ENCODE measurements at places on chromosomes 3 and 15.

DNA sequence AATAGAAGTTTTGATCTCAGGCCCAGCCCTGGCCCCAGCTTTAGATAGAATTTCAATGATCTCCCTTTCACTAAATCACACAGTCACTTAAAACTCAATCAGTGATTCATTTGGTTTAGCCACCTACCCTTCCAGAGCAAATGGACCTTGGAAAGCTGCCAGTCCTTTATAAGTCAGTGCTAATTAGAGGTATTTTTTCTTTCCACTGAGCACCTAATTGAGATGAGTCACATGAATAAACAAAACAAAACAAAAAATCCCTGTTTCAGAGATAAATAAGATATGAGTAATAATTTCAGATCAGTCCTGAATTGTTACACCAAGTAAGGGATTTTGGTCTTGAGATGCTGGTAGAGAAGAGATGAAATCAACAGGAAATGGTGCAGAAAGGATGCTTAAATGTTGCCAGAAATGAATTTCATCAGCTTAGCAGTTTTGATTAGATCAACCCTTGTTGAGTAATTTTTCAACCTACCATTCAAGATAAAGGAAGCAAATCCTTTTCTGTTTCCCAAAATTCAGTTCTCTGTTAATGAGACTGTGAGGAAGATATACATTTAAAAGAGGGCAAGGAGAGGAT, 352.0 kb upstream of the COL8A1 start:
- no peak for DNase-seq

DNA sequence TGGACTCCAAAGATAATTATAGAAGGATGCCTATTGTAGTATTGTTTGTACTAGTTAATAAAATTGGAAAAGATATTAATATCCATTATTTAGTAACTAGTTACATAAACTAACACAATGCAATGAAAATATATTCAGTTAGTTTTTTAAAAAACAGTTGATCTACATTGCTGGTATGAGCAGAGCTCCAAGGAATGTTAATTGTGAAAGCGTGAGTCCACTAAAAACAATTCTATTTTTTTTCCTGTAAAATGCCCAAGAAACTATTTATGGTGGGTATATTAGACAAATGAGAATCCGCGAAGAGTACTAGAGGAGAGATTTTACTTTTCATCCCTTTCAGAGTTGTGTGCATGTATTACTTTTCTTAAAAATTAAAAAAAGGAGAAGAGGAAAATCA, 104.3 kb downstream of the MCTP2 start:
- no peak for DNase-seq

- no peak for DNase-seq
Measured at GRCh38 chr3:52481819-52482521, 13.2 kb upstream of the STAB1 start.

GRCh38 chr3:14434126-14434497, 31.7 kb downstream of the SLC6A6 start:
- DNase-seq: no peak

DNA sequence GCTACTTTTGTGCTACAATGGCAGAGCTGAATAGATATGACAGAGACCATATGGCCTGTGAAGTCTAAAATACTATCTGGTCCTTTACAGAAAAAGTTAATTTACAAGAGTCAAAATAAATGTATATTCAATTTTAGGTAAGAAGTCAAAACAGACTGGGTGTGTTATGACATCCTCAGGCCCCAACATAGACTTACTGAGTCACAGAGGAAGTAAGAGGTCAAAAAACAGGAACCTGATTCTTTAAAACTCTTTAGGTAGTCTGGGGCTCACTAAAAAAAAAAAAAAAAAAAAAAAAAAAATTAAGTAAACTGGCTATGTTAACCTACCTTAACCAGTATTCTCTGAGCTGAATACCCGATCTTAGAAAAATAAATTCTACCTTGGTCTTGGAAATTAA, 13.1 kb downstream of the DNAAF4 start:
- no peak for DNase-seq

DNA sequence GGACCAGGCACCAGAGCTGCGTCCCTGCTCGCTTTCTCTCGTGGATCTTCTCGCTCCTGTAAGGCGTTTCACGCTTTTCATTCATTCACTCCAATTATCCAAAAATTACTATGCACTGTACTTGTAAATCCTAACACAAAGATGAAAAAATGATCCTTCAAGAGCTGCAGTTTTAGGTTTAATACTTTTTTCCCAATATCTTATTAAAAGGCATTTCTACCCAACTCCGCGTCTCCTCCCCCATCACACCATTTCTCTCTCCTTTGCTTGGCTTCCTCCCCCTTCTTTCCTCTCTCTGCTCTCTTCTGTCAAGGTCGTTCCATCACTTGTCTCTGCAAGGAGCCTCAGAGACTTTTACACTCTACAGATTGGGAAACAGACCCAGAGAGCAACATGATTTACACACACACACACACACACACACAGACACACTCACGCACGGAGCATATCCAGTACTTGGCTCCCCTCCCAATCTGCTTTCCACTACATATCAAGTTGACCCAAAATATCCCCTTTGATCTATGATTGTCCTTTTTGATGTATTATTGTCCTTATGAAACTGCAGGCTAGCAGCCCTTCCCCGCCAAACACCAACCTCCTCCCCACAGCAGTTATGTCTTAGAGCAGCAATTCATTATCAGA, 479 bp upstream of the CLDN1 start:
- DNase-seq: no peak

GRCh38 chr3:52873433-52874159, 23.8 kb downstream of the STIMATE start:
- no peak for DNase-seq

DNA sequence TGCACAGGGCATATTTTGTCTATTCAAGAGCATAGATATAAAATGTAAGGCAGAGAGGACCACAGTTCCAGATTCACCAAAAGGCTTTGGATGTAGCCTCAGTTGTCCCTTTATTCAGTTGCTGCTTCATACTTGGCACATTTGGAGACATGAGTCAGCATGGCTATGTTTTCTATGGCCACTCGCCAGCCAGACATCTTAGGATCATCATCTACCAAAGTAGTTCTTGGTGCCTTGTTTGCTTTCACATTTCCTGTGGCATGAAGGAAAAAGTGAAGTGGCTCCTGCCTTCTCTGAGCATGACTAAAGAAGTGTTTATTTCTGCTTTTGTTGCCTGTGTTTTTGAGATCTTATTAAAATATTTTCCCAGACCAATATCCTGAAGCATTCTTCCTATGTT, 7.2 kb downstream of the SUSD5 start:
- no peak for DNase-seq

DNA sequence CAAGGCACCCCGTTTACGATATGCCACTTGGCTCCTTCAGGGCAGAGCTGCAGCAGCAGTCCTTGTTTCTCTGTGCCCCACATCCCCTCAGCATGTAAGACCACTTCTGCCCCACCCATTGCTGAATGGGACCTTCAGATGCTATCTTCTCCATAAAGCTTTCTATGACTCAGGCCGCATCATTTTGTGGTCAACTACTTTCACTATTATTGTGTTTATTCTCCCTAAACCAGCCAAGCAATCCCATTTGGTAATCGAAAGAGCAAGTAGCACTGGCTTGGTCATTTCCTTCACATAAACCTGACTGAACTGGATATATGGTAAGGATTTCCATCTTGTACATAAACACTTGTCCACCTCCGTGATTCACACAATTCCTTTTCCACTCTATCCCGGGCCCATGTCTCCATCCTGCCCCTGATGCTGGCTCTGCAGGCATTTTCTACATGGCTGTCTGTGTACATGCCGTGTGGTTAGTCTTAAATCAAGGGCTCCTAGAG, 25.7 kb downstream of the LIPC start:
- DNase-seq: no peak

DNA sequence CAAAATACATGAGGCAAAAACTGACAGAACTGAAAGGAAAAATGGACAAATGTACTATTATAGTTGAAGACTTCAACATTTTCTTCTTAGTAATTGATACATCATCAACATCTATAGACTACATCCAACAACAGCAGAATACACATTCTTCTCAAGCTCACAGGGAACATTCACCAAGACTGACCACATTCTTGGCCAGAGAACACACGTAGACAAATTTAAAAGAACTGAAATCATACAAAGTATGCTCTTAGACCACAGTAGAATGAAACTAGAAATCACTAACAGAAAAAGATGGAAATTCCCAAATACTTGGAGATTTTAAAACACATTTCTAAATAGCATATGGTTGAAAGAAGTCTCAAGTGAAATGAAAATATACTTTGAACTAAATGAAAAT, 55.1 kb upstream of the NSMCE3 start:
- no peak for DNase-seq

GRCh38 chr15:39580117-39580484, 778 bp upstream of the THBS1 start:
- DNase-seq: peak; percentile 49

- no peak for DNase-seq
Measured at GRCh38 chr15:20340331-20340811, 201.2 kb downstream of the GOLGA6L6 start.

DNA sequence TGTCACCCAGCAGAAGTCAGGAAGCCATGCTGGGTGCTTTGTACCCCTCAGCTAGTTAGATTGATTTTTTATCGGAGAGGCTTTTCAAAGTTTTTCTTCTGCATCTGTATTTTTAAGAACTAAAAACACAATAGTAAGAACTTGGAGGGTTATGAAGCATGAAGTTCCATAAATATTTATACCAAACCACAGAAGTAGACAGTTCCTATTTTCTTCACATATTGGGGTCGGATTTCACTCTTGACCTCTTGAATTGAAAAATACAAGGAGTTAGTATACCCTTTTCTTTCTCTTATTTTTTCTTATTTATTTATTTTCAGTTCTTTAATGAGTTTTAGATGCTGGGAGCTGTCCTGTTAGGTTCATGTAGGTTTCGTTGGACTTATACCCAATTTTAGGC, 35.1 kb downstream of the SLC25A26 start:
- DNase-seq: no peak

GRCh38 chr3:151169262-151169947, 33.6 kb downstream of the GPR171 start:
- no peak for DNase-seq

DNA sequence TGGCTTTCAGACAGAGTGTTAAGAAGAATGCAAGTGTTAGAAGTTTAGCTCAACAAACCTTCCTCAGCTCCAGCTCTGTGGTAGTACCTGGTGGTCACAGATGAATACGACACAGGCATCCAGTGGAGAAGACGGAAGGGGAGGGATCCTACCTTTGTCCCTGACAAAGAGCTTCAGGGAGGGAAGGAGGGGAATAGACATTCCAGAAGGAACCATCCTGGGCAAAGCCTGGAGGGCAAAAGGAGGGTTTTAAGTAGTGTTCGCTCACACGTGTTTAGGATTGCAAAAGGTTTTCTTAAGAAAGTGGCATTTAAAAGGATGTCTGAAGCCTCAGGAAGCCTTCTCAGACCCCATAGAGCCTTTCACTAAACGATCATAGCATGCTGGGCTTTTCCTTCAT, 2.8 kb downstream of the CHCHD4 start:
- DNase-seq: no peak

- no peak for DNase-seq
Measured at GRCh38 chr15:48266024-48266689, 60.1 kb downstream of the SLC12A1 start.

GRCh38 chr15:73964736-73965093, 27.4 kb downstream of the STOML1 start:
- peak; percentile 27 for DNase-seq

DNA sequence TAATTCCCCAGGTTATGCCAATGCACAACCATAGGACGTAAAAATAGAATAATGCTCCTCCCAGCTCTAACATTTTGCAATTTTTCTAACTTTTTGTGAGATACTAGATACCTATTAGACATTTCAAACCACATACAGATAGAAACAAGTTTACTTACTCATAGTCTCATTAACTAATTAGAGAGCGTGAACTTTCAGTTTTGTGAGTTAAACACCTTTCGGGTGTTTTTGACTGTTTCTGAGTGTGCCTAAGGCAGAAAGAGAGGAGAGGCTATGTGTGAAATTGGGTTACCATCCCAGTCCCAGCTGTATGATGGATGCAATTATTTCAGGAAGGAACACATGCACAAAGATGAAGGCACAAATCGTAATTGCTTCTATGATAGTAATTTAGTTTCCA, 300.4 kb upstream of the POU1F1 start:
- no peak for DNase-seq

DNA sequence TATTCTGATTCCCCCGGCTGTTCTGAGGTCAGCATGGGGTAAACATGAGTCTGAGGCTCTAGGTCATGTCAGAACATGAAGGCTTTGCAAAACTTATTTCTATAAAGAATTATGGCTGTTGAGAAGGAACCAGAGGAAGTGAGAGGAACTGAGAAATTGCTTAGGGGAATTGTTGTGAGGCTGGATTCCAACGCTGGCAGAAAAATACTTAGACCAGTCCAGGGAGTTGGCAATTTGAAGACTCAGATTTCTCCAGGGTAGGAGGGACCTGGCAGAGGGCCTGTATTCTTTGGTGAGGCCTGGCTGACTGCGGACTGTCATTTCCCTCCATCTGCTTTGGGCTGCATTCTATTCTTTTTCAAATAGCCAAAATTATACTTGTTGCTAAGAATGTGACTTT, 155.5 kb downstream of the PLD1 start:
- no peak for DNase-seq
